Stimulated activated CD8-positive, alpha-beta memory T cell treated with anti-CD3 and anti-CD28 coated beads, Interleukin-2, amount 100 ng/mL, for 1 hour (primary cell): ENCODE measurements at places on chromosomes 1 and 21.

- no peak for DNase-seq
Measured at GRCh38 chr1:54337928-54338327, 68.3 kb downstream of the SSBP3 start.

- no peak for DNase-seq
Measured at GRCh38 chr1:51850420-51851223, 27.9 kb downstream of the NRDC start.

DNA sequence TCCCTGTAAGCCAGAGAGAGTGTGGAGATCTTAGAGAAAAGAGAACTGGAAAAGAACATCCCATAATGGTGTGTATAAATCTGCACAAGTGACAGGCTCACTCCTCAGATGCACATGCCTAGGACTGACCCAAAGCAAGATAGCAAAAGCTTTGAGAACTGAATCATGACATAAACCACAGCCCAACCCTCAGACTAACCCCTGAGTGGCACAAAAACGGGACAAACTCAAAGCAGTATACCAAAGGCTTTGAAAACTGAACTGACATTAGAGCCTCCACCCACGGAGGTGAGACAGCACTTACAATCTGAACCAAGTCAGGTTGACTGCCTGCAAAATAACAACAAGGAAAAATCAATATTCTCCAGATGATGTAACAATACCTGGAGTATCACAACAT lies 70.8 kb downstream of the TIAM1 start:
- DNase-seq = no peak

DNA sequence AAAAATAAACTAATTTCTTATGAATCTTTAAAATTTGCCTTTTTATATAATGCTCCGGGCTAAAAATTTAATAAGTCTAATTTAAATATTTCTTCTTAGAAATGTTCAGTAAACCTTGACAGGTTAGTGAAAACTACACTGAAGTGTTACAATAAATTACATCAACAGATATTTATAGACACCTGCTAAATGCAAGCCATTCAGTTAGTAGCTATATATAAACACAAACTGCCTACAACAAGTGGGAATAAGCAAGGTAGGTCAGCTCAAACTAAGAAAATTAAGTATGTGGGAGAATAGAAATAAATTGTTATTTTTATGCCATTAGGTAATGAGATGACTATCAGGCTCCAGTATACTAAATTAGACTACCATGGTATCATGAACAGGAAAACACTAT lies 215.6 kb downstream of the DENND1B start:
- no peak for DNase-seq

DNA sequence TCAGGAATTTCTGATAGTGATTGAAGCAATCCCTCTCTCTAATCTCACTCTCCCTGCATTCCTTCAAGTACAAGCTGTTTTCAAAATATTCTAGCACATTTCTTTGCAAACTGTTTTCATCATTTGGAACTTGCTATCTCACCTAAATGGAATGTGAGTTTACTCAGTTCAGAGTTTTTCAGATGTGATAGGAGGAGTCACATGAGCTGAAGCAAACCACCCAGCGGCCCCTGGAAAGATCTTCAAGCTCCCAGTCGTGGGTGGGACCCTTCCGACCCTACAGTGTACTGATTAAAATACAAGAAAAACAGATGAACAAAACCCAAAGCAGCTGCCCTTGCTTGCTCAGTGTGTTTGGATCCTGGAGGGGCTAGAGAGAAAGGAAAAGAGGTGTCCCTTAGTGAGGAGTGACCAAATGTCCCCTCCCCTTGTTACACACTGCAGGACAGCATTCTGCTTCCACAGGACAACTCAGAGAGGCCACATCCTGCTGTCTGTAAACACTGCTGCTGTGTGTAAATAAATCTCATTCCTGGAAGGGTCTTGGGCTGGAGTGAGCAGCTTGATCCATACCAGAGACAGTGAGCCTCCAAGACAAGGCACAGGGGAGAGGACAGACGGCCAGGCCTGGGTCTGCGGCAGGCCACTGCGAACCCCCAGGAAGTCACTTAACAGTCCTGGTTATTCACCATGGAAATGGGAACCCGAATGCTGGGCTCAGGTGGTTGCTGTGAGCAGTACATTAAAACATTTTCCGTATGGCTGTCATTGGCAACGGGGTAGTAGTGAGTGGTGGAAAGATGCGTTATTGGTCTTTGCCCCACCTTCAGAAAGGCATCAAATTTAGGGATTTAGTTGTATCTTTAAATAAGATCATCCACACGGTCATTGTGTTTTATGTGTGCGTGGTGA lies 229.2 kb downstream of the RHOU start:
- DNase-seq = no peak

DNA sequence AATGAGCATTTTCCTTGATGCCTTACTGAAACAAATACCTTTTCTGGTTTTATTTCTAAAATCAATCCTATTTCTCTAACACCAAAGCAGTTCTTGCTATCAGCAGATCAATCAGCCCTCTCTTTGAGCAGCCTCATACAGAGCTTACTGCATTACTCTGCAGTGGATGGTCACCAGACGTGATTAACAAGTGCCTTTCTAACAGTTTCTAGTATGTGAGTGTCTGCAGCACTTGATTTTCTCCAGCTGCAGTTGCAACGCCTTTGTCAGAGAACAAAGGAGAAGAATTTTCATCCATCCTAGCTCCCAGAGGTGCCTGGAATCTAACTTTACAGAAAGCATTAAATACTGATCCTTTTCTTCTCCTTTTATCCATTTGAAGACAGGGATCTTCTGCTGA lies 177.3 kb upstream of the SGIP1 start:
- no peak for DNase-seq

- DNase-seq = no peak
Measured at GRCh38 chr1:11800756-11801433, 4.9 kb downstream of the MTHFR start.

DNA sequence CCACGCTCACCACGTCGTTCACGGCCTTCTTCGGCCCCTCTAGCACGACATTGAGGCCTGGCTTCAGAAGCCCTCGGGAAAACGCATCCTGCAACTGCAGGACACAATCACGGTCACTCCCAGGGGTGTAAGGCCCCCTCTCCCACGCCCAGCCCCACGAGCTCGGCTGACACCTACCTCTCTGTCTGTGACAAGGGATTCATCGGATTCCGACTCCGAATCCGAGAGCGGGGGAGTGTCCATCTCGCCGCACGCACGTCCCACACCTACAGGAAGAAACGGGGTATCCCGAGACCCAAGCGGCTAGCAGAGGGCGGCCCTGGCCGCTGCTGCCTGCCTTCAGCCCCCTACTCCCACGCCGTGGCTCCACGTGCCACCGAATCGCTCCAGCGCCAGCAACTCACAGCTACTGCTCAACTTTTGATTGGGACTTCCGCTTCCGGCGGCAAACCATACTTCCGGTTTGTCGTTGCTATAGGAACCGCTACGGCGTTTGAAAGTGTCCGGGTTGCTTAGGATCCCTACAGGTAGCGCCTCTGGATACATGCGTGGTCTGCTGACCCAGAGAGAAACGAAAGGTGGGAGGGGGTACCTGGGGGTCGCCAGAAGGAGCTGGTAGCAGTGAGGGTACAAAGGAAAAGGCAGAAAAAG lies at the start of the genes CFAP57 and EBNA1BP2:
Gene CFAP57 (plus strand): TSS at position 455 of the 651 bp plus-strand sequence. CDS start 424 bp downstream, outside the sequence.
Gene EBNA1BP2 (minus strand): TSS at position 415 of the 651 bp plus-strand sequence. CDS start 172 bp downstream, at position 243.
- peak; percentile 80 for DNase-seq

DNA sequence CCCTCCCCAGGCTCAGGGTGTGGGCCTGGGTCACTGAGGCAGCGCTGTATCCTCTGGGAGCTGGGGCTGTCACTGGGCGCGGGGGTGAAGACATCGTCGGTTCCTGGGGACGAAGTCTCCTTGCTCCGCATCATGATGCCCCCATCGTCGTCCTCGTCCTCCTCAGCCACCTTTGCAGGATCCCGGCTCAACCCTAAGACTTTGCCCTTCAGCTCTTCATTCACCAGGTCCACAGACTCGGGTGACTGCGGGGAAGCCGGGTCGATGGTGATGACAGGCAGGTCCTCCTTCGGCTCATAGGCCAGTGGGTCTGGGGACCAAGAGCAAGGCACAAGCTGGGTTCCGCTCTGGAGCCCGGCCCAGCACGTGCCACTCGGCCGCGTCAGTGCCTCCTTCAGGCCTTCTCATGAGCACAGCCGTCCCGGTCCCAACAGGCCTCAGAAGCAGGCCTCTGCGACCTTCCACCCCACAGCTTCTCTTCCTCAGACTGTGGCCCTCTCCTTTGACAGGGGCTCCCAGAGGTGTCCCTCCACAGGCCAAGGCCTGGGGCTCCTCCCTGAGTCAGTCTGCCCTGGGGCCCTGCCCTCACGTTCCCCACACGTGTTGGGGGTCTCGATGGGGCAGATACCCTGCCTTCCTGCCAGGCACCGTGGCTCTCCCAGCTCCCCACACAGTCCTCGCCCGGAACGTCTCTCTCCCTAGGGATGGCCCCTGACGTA lies 54.4 kb downstream of the SLC9A1 start:
- DNase-seq = no peak

GRCh38 chr1:33228935-33229487 lies 27.3 kb upstream of the ZNF362 start:
- DNase-seq = no peak

DNA sequence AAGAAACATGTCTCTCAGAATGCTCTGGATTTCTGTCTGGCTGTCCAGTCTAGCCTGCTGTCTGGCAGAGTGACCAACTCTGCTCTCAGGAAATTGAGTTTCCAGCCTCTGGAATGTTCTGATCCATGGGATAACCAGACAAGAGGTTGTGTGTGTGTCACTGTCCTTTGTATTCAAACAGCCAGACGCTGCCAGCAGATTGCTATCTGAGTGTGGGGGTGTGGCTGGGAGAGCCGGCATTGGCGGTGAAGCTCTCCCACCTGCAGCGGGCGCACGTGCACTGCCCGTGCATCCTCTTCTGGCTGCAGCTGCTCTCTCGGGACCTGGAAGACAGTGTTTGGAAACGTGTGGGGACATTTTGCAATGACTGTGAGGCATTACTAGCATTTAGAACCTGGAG lies 26.1 kb downstream of the PKP1 start:
- DNase-seq = no peak

GRCh38 chr1:155970531-155971167 lies 7.7 kb downstream of the ARHGEF2 start:
- no peak for DNase-seq

GRCh38 chr1:67889953-67890567 lies 56.8 kb upstream of the GNG12 start:
- DNase-seq = no peak
